ENCODE measurements at places on chromosomes 16 and 17. TPM values are rescaled to one million over a fixed set of nuclear protein-coding genes. Genes with fewer than 3 reads are reported as not detected.

The UTS2R gene
- 2.2 TPM for total RNA-seq

The TUBG2 gene
- total RNA-seq, result 8.7 TPM

The CHRNB1 gene
- total RNA-seq, result 52.8 TPM

The PSMD3 gene
- total RNA-seq, result 67.6 TPM

The TBC1D3H gene
- not detected for total RNA-seq

The UNKL gene
- total RNA-seq, result 6.6 TPM

The GOT2 gene
- total RNA-seq, result 33.5 TPM

The CACNG3 gene
- total RNA-seq, result not detected

The NPIPB12 gene
- 14.1 TPM for total RNA-seq

Data from muscle of leg (tissue), 16 donors.